Astrocyte (in vitro differentiated cells and primary cell): ENCODE measurements at places on chromosomes 11 and 22. TPM values are rescaled to one million over a fixed set of nuclear protein-coding genes. Genes with fewer than 3 reads are reported as not detected.
A peak's percentile ranks its signal among the peaks of the same experiment; 100 is the strongest.

- no peak for DNase-seq
Measured at GRCh38 chr11:127454856-127455255, 454.3 kb upstream of the KIRREL3 start.

DNA sequence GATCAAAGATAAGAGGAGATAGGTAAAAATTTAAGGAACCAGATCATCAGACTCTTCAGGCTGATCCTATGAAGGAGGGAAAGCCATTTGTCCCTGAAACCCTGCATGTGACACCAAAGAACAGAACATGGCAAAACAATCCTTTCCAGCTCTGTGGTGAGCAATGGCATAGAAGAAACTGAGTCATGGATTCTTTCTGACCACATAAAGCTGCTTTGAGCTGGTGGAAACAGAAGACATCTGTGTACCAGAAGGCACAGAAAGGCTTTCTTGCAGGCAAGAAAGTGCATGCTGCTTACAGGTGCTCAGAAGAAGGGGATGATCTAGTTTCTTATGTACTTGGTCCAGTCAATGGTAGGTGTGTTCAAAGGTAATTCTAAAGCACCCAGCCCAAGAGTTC is 45.0 kb upstream of the APOA1 start:
- DNase-seq = peak; percentile 83

KMT5B gene
- total RNA-seq = 33.4 and 38.0 TPM in 2 replicates

CLMP gene
- 16.0 and 26.5 TPM in 2 replicates for total RNA-seq

GRCh38 chr22:50252082-50253045 is 1.3 kb upstream of the HDAC10 start:
- DNase-seq = no peak

DNA sequence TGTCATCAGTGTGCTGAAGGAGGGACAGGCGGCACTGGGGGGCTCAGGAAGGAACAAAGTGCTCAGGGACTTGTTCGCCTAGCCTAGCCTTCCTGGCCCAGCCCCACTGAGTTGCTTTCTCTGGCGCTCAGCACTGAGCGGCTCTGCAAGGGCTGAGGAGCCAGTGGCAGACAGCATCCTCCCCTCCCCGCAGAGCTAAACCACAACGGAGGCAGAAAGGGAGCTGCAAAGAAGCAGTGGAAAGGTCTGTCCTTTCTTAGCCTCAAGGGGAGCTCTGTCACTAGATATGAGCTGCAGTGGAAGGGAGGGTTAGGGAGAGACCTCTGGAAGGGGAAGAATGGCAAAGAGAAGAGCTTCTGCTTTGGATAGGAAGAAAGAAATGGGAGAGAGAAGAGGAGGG is 89.7 kb upstream of the PHOX2A start:
- peak; percentile 18 for DNase-seq

BTG4 gene
- total RNA-seq = 0.50 and 0.55 TPM in 2 replicates

GRCh38 chr11:19774329-19774728 is 61.7 kb downstream of the NAV2 start:
- DNase-seq = no peak
